ENCODE measurements at places on chromosomes 3 and 15. TPM values are rescaled to one million over a fixed set of nuclear protein-coding genes. Genes with fewer than 3 reads are reported as not detected.

DNA sequence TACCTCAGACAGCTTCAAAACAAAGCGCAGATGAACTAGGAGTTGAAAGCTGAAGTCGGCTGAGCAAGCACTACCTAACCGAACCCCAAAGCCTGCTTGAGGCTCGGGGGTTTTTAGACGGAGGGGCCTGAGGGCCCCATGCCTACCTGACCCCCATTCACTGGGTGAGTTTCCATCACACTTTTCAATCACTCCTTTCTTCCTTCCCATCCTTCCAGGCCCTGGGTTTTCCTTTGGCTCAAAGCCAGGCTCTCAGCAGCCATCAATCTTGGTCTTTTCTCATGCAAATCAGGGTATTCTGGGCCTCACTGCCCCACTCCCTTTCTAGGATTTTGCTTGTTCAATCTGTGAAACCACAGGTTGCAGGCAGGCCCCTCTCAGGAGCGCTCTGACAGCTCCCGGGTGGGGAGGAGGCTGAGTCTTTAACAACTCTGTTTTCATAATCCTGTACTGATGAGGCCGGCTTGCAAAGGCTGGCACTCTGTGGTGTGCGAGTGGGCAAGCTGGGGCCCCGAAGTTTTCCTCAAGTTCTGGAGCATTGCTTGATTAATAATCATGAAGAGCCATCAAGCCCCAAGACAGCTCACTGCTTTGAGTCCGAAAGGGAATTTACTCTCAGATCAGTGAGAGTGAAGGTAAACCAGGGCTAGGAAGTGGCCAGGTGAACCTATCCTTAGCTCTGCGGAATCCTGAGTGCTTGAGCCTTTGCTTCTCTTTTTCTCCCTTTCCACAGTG, 97.6 kb downstream of the FRMD4B start:
- no peaks in the 10 kb centered on the region for H3K36me3 ChIP-seq
- no peak overlapping the region for H3K4me3 ChIP-seq
- H3K4me1 ChIP-seq = no peaks in the 10 kb centered on the region
- DNase-seq = no peak
- no peaks in the 10 kb centered on the region for H3K27me3 ChIP-seq
- no peak overlapping the region for H3K27ac ChIP-seq

DNA sequence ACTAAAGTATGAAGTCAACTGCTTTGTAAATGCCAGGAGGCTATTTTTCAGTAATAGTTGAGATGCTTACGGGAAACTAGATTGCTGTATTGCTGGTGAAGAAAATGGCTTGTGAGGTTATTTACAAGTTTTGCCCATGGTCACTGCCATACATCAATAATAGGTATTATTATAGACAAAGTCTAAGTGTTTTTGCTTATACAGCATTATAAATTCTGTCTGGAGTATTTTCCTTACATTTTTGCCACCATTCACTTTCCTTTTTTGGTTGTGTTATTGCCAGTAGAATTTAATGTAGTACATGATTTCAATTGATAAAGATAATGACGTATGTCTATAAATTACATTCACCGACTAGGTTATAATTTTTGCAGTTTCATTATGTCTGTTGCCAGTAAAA, 114.2 kb downstream of the CDIN1 start:
- H3K27ac ChIP-seq = no peak overlapping the region
- H3K36me3 ChIP-seq = no peaks in the 10 kb centered on the region
- no peak overlapping the region for H3K4me3 ChIP-seq
- H3K4me1 ChIP-seq = no peaks in the 10 kb centered on the region
- no peaks in the 10 kb centered on the region for H3K27me3 ChIP-seq
- no peak for DNase-seq

GRCh38 chr3:128111147-128111546, 12.5 kb downstream of the RUVBL1 start:
- H3K36me3 ChIP-seq = no peaks in the 10 kb centered on the region
- H3K4me3 ChIP-seq = no peak overlapping the region
- no peaks in the 10 kb centered on the region for H3K27me3 ChIP-seq
- no peak overlapping the region for H3K27ac ChIP-seq
- no peaks in the 10 kb centered on the region for H3K4me1 ChIP-seq

- H3K4me1 ChIP-seq = no peaks in the 10 kb centered on the region
- H3K4me3 ChIP-seq = no peak overlapping the region
- no peak overlapping the region for H3K27ac ChIP-seq
- no peaks in the 10 kb centered on the region for H3K36me3 ChIP-seq
- no peak for DNase-seq
These were observed 41.2 kb downstream of the RLBP1 start for GRCh38 chr15:89179966-89180875.

- H3K4me1 ChIP-seq = no peaks in the 10 kb centered on the region
- H3K36me3 ChIP-seq = no peaks in the 10 kb centered on the region
- no peak overlapping the region for H3K4me3 ChIP-seq
- no peaks in the 10 kb centered on the region for H3K27me3 ChIP-seq
- no peak for DNase-seq
These were observed 13.4 kb downstream of the IFT57 start for GRCh38 chr3:108208831-108209230.

GRCh38 chr15:69701198-69701597, 248.6 kb downstream of the RPLP1 start:
- H3K27ac ChIP-seq = no peak overlapping the region
- peaks cover 13% of the 10 kb centered on the region for H3K4me1 ChIP-seq
- no peak overlapping the region for H3K4me3 ChIP-seq
- H3K27me3 ChIP-seq = no peaks in the 10 kb centered on the region

GRCh38 chr3:50167069-50167840, 12.1 kb downstream of the SEMA3F start:
- H3K27ac ChIP-seq = peak overlapping the region; percentile 81
- DNase-seq = no peak
- no peaks in the 10 kb centered on the region for H3K27me3 ChIP-seq
- no peak overlapping the region for H3K4me3 ChIP-seq
- H3K36me3 ChIP-seq = no peaks in the 10 kb centered on the region

GRCh38 chr3:111701292-111701906, 106.3 kb upstream of the ZBED2 start:
- no peak overlapping the region for H3K4me3 ChIP-seq
- H3K4me1 ChIP-seq = no peaks in the 10 kb centered on the region
- no peaks in the 10 kb centered on the region for H3K36me3 ChIP-seq
- H3K27ac ChIP-seq = no peak overlapping the region
- H3K27me3 ChIP-seq = no peaks in the 10 kb centered on the region

GRCh38 chr3:155908086-155908485, 37.6 kb downstream of the GMPS start:
- H3K27ac ChIP-seq = no peak overlapping the region
- H3K27me3 ChIP-seq = no peaks in the 10 kb centered on the region
- H3K36me3 ChIP-seq = no peaks in the 10 kb centered on the region
- no peaks in the 10 kb centered on the region for H3K4me1 ChIP-seq

GRCh38 chr3:35659768-35660167, 20.4 kb downstream of the ARPP21 start:
- no peak overlapping the region for H3K27ac ChIP-seq
- H3K4me3 ChIP-seq = no peak overlapping the region
- no peaks in the 10 kb centered on the region for H3K36me3 ChIP-seq
- DNase-seq = no peak

DNA sequence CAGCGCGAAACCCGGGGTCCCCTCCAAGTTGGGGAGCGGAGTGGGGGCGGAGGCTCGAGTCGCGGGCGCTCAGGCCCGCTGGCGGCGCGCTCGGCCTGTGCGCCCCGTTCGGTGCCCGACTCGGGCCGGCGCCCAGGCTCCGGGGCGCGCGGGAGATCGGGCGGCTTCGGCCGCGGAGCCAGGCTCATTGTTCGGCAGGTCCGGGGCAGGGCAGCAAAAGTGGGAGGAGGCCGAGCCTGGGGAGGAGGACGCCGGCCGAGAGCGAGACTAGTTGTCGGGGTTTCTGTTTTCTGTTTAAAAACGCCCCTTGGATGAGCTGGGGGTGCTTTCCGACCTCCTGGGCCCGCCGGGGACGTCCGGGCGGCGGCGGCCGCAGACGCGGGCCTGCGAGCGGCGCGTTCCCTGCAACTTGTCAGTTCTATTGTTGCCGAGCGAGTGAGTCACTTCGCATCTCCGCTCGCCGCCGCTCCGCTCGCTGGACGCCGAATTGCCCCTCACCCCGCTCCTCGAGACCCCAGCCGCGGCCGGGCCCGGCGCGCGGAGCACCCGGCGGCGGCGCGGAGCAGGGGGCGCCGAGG, 676 bp downstream of the TCF12 start:
- H3K4me3 ChIP-seq = peak overlapping the region; percentile 76
- DNase-seq = peak; percentile 54
- no peaks in the 10 kb centered on the region for H3K27me3 ChIP-seq
- no peaks in the 10 kb centered on the region for H3K36me3 ChIP-seq
- peak overlapping the region; percentile 92 for H3K27ac ChIP-seq
- peaks cover 14% of the 10 kb centered on the region for H3K4me1 ChIP-seq

Gene CCR2
- total RNA-seq = 7.1 TPM

DNA sequence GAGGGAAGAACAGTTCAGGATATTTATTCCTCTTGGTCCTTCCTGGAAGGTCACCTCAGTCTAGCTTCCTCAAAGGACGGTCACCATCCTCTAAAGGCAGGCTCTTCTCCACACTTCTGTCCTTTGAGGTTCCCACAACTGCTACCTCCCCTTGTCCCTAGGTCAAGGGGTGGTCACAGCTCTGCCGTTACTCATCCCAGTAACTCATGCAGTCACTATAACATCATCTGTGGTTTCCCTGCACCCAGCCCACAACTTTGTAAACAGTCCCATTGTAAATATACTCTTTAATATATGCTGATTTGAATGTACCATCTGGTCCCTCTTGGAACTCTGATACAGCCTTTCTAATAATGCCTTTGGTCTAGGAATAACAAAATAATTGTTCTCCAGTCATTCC, 887.4 kb downstream of the FHIT start:
- H3K27me3 ChIP-seq = no peaks in the 10 kb centered on the region
- DNase-seq = no peak
- H3K4me1 ChIP-seq = no peaks in the 10 kb centered on the region
- no peak overlapping the region for H3K27ac ChIP-seq
- no peak overlapping the region for H3K4me3 ChIP-seq
- no peaks in the 10 kb centered on the region for H3K36me3 ChIP-seq

Gene IGDCC3
- not detected for total RNA-seq

DNA sequence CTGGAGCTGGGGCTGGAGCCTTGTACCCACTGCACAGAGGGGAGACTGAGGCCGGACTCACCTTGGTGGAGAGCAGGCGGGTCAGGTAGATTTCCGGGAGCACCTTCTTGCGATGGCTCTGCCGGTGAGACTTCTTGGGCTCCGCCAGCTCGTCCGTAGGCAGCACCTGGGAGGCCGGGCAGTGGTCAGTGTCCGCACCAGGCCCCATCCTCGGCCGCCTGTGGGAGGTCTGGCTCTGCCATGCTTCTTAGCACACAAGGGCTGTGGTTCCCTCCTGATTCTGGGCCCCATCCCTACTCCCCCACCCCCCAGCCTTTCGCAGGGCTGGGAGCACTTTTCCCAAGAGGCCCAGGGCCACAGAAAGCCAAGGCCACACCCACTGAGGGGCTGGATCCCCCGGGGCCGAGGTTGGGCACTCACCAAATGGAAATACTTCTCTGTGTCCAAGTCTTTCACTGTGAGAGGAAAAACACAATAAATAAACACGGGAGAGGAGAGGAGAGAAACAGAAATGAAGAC, 17.4 kb downstream of the H1-8 start:
- H3K36me3 ChIP-seq = no peaks in the 10 kb centered on the region
- peaks cover 49% of the 10 kb centered on the region for H3K4me1 ChIP-seq
- DNase-seq = peak; percentile 77
- H3K4me3 ChIP-seq = no peak overlapping the region
- peak overlapping the region; percentile 88 for H3K27ac ChIP-seq

Gene ALDH1A2
- total RNA-seq = 121 TPM

DNA sequence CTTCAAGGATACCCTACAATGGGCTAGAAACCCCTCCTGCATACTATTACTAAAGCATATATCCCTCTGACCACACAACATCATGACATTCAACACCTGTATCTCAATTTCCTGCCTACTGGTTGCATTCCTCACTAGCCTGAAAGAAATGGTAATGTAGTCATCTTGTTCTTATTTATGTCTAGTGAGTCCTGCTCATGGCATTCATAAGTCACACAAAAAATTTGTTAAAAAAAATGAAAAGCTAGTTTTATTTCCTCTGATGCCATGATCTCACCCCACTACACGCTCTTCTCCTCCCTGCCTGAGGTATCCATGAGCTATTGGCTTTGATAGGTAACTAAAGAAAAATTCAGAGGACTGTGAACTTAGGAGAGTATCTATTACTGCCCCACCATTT, 284.5 kb downstream of the ZNF385D start:
- no peaks in the 10 kb centered on the region for H3K4me1 ChIP-seq
- H3K27ac ChIP-seq = no peak overlapping the region
- no peaks in the 10 kb centered on the region for H3K27me3 ChIP-seq
- H3K4me3 ChIP-seq = no peak overlapping the region

- no peaks in the 10 kb centered on the region for H3K4me1 ChIP-seq
- no peak overlapping the region for H3K27ac ChIP-seq
- no peaks in the 10 kb centered on the region for H3K36me3 ChIP-seq
- DNase-seq = no peak
- no peak overlapping the region for H3K4me3 ChIP-seq
- H3K27me3 ChIP-seq = no peaks in the 10 kb centered on the region
These were observed 19.0 kb upstream of the CSTA start for GRCh38 chr3:122305818-122306621.

- no peaks in the 10 kb centered on the region for H3K27me3 ChIP-seq
- no peaks in the 10 kb centered on the region for H3K36me3 ChIP-seq
- H3K4me1 ChIP-seq = no peaks in the 10 kb centered on the region
- DNase-seq = no peak
- no peak overlapping the region for H3K4me3 ChIP-seq
These were observed 270.2 kb upstream of the TOPAZ1 start for GRCh38 chr3:43971486-43971885.

- DNase-seq = no peak
- no peaks in the 10 kb centered on the region for H3K27me3 ChIP-seq
- no peaks in the 10 kb centered on the region for H3K36me3 ChIP-seq
- no peak overlapping the region for H3K27ac ChIP-seq
- H3K4me3 ChIP-seq = no peak overlapping the region
- no peaks in the 10 kb centered on the region for H3K4me1 ChIP-seq
These were observed 31.3 kb upstream of the SACM1L start for GRCh38 chr3:45657853-45658252.

Gene LTF
- total RNA-seq = 0.59 TPM
